ENCODE measurements at places on chromosomes 2 and 18.

DNA sequence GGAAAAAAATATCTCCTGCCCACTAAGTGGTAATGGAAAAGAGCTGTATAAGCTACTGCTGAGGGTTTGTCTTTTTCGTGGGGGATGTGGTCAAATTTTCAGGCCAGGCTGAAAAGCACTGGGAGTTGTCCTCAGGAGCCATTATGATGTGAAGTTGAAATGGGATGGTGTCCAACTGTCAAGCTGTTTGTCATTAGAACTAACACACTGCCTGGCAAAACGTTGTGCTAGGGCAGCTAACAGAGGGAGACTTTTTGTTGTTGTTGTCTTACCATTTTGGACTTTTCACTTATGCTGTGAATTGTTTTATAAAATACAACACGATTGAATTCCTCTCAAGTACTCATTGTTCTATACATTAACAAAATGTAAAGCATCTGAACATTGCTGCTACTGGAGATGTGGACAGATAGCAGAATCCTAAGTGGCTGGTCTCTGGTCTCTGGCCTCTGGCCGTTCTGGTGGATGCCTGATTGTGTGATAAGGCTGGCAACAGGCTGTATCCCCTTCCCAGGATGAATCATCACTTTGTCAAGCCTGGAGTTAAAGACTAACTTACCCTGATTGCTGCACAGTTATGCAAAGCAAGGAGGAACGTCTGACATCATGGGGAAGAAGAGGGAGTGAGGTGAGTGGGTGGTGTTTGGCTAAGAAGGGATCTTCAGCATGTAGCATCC is 2.3 kb downstream of the MYO1B start:
- DNase-seq = no peak

- DNase-seq = no peak
Measured at GRCh38 chr18:36771245-36771644, 57.6 kb downstream of the TPGS2 start.

- no peak for DNase-seq
Measured at GRCh38 chr18:75066021-75066880, 142.7 kb downstream of the PTGR3 start.

DNA sequence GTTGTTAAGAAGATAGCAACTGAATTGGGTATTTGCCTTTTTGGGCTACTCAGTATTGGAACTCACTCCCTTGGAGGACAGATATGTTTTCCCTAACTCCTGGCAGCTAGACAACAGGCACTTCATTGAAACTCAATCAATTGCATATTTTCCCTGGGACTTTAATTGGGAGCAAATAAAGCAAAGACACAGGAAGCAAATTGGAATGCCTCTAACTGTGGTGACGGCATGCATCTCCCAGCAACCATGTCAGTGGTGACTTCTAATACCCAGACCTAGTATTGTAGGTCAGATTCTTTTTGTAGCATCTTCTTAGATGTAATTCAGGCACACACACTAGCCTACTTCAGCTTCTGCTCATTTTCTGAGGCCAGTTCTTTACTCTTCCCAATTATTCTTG is 164.2 kb upstream of the SETBP1 start:
- no peak for DNase-seq

GRCh38 chr2:189517847-189518535 is 62.6 kb downstream of the SLC40A1 start:
- no peak for DNase-seq

DNA sequence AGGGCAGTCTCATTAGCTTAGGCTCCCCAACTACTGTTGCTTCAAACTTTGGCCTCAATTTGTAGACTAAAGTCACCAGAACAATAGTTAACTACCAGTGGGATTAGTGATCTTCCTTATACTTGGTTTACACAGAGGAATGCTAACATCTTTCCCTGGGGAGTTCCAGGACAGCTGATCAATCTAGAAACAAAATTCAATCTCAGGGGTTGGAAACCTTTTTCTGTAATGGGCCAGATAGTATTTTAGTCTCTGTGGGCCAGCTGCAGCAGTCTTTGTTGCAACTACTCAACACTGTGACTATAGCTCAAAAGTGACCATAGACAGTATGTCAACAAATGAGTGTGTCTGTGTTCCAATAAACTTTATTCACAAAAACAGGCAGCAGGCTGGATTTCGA is 85.7 kb downstream of the METTL8 start:
- DNase-seq = no peak

- DNase-seq = no peak
Measured at GRCh38 chr2:12766421-12766879, 49.7 kb downstream of the TRIB2 start.
